ENCODE measurements at places on chromosomes 4 and X.

GRCh38 chr4:3324093-3324815 lies 31.4 kb downstream of the RGS12 start:
- no peak for DNase-seq

- DNase-seq, result no peak
Observed at GRCh38 chr4:6044276-6044675, 26.0 kb upstream of the C4orf50 start.

DNA sequence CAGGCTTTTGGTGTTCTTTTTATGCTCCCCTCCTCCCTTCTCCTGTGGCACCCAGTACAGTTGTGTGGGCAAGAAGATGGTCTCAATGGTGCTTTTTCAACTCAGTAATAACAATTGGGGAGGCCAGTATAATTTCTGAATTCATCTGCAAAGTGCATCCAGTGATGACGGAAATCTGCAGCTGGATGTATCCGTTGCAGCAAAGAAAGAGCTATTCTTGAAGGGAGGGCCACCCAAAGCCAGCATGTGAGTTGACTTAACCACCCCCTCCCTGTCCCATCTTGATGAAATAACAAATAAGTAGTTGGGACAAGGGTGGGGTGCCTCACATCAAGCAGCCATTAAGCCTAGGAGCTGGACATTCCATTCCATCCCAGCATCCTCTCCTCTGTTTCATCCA lies 30.7 kb downstream of the TSC22D3 start:
- no peak for DNase-seq

DNA sequence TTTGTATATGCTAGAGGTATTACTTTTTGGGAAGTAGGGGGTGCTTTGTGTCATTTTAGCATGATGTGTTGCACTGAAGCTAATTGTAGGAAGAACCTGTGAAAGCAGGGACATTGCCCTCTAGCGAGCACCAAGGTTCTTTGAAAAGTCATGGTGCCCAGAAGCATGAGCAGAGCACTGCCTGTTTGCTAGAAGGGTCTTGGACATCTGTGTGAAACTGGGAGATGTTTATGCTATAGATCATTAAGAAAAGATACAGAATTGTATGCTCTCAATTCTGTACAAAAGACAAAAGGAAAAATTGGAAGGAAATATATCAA lies 14.7 kb downstream of the GRPR start:
- DNase-seq, result no peak

DNA sequence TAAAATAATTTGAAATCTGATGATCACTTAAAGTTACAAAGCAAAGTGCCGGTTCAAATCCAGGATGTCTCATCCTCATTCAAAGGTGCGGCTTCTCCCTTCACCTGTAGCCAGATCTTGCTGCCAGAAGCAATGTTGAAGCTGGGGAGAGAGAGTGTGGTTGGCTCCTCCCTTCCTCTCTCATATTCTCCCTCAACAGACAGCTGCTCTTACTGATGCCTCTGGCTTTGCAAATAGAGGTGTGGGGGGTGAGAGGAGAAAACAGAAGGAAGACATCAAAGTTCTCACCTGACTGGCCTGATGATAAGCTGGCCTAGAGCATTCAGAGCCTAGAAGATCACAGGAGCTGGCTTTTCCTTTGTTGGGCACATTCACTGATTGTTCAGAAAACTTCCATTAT lies 28.3 kb upstream of the BTC start:
- no peak for DNase-seq

DNA sequence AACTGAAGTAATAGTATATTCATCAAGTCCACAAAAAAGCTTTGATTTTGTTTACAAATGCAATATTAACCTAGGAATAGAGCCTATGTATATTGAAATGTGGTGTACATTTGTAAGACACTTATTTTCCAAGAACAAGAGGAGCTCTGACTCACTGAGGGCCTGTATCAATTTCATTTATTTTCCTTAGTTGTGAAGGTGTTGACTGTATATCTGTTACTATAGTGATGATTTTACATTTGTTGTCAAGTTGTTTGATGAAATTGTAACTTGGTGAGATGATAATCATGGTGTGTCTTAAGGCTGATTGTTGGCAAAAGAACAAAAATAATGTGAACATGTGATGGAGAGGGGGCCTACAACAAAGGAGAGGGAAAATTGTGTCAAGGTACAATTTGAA lies 274.9 kb upstream of the TEX13A start:
- DNase-seq, result no peak

- DNase-seq, result peak; percentile 71
Observed at GRCh38 chrX:125651426-125651825, 331.8 kb downstream of the TEX13C start.

DNA sequence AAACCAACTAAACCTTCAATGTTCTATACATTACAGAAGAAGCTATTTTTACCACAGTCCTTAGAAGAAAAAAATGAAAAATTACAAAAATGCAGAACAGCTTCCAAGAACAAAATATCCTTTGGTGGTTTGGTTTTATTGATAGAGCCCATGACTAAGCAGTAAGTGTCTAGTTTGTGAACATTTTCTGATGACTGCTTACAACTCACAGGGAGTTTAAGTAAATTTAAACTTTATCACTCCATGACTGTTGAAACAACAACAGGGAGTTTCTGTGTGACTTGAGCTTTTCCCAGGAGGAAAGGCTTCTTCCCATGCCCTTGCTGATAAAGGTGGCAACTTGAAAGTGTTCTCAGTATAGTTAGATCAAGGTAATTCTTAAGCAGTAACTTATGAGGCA lies 2.9 kb downstream of the PF4 start:
- peak; percentile 91 for DNase-seq

GRCh38 chr4:107692202-107692601 lies 27.8 kb downstream of the PAPSS1 start:
- no peak for DNase-seq

GRCh38 chrX:24231131-24231540 lies 81.6 kb downstream of the ZFX start:
- DNase-seq, result peak; percentile 87

DNA sequence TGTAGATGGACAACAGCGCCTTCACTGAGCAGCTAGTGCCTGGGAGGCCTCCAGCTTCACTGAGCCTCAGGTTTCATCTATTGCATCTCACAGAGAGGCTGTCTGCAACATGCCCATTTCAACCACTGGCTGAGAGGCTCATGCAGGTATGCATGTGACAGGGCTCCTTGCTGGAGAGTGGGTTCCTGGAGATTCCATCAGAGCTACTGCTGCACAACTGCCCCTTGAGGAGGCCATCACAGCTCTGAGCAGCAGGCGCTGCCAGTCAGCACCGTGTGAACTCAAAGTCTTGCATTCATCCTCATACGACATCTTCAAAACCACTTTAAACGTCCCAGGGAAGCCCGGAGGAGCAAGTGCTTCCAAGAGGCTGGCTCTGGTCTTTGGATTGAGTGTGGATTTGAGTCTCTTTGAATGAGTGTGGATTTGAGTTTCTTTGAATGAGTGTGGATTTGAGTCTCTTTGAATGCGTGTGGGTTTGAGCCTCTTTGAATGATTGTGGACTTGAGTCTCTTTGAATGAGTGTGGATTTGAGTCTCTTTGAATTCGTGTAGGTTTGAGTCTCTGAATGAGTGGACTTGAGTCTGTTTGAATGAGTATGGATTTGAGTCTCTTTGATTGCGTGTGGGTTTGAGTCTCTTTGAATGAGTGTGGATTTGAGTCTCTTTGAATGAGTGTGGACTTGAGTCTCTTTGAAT lies 8.7 kb downstream of the P2RY8 start:
- no peak for DNase-seq

GRCh38 chrX:356385-357034 lies 30.2 kb downstream of the PPP2R3B start:
- DNase-seq, result peak; percentile 93

- DNase-seq, result peak; percentile 42
Observed at GRCh38 chrX:149513825-149514428, 8.8 kb upstream of the IDS start.

DNA sequence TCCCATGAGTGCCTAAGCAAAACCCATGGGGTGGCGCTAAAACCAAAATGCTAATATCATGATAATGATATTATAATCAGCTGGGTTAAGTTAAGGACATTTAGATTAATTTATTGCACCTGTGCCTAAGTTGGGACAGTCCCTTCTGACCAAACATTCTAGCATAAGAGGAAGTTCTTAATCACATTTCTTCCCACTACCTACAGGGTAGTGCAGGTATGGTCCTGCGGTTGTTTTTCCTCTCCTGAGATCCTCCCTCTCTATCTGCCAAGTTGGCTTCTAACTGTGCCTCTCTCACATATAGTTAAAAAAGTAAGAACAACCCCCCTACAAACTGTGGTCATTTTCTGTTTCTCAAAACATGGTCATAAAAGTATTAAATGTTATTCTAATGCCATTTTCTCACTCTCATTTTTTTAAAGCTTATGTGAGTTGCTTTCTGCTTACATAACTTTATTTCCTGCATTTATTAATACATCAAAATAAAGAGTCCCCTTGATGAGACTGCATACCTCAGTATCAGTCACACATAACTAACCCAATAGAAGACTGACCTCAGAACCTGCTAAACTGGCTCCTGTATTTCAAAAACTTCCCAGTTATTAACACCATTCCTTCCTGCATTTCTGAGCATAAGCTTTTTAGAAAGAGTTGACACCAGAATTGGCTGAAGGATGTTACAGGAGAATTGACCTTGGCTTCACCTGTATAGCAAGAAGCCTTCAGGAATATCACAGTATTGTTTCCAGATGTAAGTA lies 1332.5 kb downstream of the FSTL5 start:
- DNase-seq, result no peak

GRCh38 chr4:150970685-150971151 lies 44.4 kb downstream of the LRBA start:
- no peak for DNase-seq

DNA sequence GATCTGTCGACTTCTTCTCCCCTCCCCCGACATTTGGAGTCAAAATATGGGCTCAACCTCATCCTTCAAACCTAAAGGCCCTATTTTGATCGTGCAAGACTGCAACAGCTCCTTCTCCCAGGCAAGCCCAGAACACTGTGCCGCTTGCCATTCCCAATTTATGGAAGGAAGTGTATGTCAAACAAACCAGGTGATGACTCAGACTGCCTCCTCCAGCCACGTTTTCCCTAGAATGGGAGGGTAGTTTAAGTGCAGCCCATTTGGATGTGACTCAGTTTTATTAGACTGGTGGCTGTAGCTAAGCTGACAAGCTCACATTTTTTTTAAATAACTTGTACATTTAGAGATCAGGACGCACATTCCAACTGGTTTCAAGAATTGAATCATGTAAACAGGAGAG lies 570.4 kb upstream of the DIPK2B start:
- peak; percentile 97 for DNase-seq

DNA sequence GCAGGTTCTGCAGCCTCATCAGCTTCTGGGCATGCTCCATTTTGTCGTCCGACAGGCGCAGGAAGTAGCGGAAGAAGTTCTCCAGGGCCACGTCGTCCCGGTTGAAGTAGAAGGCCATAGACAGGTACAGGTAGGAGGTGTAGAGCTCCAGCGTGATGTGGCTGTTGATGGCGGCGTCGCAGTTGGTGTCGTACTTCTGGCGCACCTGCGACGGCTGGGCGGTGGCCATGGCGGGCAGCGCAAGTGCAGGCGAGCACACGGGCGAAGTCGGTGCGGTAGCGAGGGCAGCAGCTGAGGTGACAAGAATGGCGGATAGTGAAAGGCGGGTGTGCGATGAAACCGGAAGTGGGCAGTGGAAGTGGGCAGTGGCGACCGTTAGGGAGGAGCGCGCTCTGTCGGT lies at the start of gene FTHL17:
Gene FTHL17 (minus strand): TSS at position 317 of the 400 bp plus-strand sequence. CDS start 88 bp downstream, at position 229.
- DNase-seq, result no peak

- DNase-seq, result peak; percentile 76
Observed at GRCh38 chrX:63652086-63652765, 132.8 kb downstream of the ARHGEF9 start.

GRCh38 chr4:165048170-165048569 lies 5.5 kb upstream of the TRIM75 start:
- DNase-seq, result no peak

- no peak for DNase-seq
Observed at GRCh38 chr4:53902786-53903185, 161.6 kb downstream of the CHIC2 start.

DNA sequence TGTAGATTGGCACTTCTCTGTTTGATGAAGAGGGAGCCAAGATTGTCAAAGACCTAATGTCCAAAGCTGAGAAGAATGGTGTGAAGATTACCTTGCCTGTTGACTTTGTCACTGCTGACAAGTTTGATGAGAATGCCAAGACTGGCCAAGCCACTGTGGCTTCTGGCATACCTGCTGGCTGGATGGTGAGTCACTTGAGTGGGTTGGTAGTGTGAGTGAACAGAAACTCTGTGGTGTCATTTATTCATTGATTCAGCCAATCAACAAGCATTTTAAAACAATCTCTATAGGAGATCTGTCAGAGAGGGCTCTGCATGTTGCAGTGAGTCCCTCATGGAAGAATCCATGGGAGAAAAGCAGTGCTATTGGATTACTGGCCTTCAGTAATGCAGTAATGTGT lies 16.3 kb downstream of the TAF9B start:
- DNase-seq, result peak; percentile 39

GRCh38 chrX:139750390-139750789 lies 42.4 kb upstream of the MCF2 start:
- peak; percentile 17 for DNase-seq

GRCh38 chr4:26867914-26868684 lies 7.5 kb downstream of the STIM2 start:
- DNase-seq, result no peak

Measured in fibroblast of skin of right biceps (primary cell).